Activated T-helper 9 cell treated with anti-CD3 and anti-CD28 coated beads, Interleukin-2, amount 50 U/mL, for 16 hours (primary cell): ENCODE measurements at places on chromosomes 16 and 17.
A peak's percentile ranks its signal among the peaks of the same experiment; 100 is the strongest.

DNA sequence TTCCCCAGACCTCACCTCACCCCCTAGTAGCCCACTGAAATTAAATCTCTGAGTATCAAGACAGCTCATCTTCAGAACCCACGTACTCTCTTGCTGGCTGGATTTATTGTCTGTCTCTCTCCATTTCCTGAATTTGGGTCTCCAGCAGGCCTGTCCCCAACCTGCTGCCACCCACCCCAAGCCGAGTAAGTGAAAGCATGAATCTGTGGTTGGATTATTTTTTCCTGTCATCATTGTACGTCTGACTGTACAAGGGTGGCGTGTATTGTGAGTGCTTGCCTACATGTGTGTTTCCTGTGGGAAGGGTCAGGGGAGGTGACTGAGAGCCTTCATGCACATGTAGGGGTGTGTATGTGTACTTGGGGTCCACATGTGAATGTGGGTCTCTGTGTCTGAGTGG is 5.4 kb downstream of the TNP2 start:
- no peak for DNase-seq

DNA sequence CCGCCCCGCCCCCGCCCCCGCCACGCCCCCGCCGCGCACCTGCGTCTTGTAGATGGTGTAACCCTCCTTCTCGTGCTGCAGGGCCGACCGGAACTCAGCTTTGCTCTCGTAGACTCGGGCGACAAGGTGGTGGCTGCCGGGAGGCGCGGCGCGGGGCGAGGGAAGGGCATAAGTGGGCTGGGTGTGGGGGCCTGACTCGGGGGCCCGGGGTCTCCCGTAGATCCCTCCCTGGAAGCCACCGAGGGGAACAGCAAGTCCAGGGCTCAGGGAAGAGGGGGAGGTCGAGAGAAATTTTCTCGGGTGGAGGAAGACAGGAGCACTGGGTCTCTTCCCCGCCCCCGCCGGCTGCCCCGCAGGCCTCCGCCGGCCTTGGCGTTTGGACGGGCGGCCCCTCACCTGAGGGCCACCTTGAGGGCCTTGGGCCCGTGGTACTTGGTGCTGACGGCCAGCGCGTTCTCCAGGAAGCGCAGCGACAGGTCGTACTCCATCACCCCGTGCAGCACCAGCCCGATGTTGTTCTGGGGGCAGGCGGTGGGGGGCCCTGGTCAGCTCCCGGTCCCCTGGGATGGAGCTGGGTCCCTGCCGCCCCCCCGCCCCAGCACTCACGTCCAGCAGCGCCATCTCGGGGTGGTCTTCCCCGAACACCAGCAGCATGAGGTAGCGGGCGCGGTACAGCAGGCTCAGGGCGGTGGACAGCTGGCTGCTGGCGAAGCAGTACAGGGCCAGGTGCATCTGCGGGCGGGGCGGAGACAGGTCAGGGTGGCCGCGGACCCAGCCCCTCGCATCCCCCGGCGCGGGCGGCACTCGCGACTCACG is 19.4 kb downstream of the CLUH start:
- no peak for DNase-seq

- DNase-seq = no peak
Observed at GRCh38 chr17:8789743-8790142, 9.4 kb downstream of the MFSD6L start.

DNA sequence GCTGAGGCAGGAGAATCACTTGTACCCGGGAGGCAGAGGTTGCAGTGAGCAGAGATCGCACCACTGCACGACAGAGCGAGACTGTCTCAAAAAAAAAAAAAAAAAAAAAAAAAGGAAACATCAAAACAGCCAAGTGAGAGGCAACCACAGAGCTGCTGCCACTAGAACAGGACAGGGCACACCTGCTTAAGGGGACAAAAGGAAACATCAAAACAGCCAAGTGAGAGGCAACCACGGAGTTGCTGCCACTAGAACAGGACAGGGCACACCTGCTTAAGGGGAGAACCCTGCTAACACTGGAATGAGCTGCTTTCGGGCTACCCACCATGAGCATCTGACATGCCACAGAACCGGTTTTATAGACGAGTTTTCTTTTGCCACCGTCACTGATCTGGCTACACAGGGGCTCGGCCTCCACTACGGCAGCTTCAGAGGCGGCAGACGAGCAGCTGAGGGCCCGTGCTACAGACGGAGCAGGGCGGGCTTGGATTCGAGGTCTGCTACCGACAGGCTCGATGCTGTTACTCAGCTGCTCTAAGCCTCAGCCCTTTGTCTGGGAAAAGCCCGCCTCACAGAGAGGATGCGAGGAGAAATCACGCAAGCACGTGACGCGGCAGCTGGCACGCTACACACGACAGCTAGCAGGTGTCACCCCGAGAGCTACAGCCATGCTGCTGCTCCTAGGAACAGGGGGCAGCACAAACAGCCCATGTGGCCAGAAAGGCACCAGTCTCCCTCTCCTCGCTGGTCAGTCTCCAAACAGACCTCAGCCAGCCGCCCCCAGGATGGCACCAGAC is 2.0 kb downstream of the P4HB start:
- DNase-seq = no peak

GRCh38 chr16:21940570-21940969 is 12.6 kb upstream of the UQCRC2 start:
- DNase-seq = no peak

- no peak for DNase-seq
Observed at GRCh38 chr16:72812672-72813071, 235.3 kb downstream of the ZFHX3 start.

- DNase-seq = no peak
Observed at GRCh38 chr17:57994436-57994835, 6.4 kb upstream of the VEZF1 start.

- DNase-seq = peak; percentile 68
Observed at GRCh38 chr17:19766421-19767270, 18.5 kb upstream of the ALDH3A1 start.
